ENCODE measurements at places on chromosomes 13 and 19.

GRCh38 chr13:107034236-107034872 is 466.4 kb upstream of the ARGLU1 start:
- DNase-seq: no peak

- DNase-seq: peak; percentile 42
Observed at GRCh38 chr13:26529441-26529840, 28.0 kb upstream of the WASF3 start.

DNA sequence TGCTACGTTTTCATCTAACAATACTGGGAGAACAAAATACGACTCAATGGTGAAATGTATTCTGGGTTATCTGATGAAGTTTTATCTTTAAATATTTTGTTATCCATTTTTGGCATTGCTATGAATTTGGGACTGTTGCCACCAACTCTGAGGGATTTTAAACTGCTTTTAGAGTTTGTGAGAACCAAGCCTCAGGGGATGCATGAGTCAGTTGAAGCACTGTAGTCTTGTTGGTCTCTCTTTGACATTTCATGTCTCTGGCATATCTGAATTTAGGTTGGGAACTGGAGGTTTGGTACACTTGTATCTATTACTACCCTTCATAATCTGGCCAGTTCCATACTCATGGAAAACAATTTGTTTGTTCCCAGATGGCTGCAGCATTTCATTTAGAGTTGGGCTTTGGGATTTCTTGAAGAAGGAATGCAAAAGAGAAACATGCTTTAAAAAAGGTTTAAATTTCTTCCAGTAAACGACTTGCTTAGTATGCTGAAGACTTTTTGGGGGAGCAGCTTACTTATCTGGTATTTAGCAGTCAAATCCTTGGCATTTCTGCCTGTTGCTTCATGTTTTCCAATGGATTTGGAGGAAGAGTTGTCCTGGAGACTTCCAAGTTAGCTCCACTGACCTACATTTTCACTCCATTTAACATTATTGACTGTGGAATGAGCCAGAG is 28.9 kb downstream of the ARHGEF7 start:
- DNase-seq: no peak

DNA sequence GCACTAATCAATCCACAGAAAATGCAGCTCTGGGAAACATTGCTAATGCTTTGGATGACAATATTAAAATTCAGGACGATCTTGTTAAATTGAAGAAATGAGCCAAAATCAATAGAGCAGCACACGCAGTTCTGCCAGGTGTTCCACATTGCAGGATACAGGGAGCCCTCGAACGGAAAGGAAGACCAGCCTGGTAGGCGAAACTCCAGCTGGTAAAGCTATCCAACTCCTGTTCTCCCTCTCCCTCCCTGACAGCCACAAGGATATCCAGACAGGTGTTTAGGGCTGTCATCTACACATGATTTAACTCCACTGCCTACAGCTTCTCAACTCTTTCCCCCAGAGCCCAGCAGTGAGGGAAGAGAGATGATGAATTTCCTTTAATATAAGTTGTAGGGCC is 67.7 kb downstream of the EPSTI1 start:
- DNase-seq: no peak

DNA sequence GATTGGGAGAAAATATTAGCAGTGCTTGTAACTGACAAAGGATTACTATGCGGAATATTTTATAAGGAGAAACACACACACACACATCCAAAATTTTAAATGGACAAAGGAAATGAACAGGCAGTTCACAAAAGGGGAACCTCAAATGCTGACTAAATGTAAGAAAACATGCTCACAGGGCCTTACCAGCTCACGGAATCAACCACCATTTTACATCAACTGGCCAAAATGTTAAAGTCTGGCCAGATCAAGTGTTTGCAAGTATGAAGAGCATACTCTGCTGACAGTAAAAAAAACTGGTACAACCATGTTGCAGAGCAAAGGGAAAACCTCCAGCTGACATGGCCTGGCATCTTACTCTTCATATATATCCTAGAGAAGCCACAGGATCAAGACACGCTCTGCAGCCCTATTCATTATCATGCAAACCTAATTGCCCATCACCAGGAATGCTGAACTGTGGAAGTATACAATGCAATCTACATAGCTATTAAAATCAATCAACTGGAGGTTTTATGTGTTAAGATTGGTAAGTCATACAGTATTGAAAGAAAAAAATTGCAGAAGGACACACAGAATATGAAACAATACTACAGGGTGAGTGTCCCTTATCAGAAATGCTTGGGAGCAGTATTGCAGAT is 124.4 kb downstream of the RNF17 start:
- no peak for DNase-seq

DNA sequence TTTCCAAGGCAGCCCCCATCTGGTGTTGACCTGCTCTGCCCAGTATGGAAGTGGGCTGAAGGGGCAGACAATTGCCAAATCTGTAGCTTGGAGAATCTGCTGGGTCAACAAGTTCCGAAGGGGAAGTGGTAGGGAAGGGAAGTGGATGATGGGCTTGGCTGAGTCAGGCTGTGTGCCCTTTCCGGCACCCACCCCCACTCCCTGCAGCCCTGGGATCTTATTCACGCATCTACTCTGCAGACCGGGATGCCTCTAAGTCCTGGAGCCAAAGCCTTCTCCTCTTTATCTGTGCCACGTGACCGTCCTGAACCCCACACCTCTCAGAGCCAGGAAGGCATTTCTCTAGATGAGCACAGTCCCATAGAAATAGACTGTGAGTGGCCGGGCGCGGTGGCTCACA is 7.5 kb upstream of the C5AR2 start:
- DNase-seq: no peak

- no peak for DNase-seq
Observed at GRCh38 chr19:5743630-5744029, 23.2 kb downstream of the CATSPERD start.

- peak; percentile 67 for DNase-seq
Observed at GRCh38 chr13:28181413-28181812, 43.1 kb downstream of the PAN3 start.

GRCh38 chr19:33640773-33641172 is 19.0 kb downstream of the CHST8 start:
- DNase-seq: no peak

DNA sequence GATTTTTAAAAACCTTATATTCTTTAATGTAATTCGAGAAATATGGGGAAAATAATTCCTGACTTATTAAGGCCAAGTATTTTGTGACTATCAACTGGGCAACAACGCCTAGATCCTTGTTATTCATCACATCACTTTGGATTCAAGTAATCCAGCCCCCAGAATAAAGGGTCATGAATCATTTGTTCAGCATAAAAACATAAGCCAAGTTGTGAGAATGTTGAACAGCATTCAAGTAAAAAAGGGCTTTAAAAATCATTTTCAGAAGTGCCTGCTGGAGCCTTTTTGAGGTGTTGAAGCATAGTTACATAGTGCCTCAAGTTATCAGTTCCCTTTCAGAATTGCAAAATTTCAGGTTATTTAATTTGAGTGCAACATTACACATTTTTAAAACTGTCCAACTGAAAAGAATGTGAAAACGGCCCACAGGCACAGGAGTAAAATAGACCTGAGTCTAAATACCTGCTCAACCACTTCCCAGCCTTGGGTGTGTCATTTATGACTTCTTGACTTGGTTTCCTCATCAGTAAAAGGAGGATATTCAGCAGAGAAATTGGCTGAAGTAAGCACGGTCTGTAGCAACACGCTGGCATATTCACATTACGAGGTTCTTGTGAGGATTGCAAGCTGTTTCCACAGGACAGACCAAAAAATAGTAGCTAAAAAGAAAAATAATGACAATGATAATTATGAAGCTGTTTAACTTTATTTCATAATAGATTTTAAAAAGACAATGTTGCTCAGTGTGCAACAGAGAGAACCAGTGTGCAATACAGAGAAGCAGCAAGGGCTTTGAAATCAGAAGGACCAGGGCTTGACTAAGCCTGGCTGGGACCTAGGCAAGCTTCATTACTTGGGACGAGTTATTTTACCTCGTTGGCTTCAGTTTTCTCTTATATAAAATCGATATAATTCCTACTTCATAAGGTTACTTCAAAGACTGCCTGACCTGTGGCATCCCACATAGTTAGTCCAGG is 56.6 kb downstream of the MBNL2 start:
- no peak for DNase-seq

- peak; percentile 97 for DNase-seq
Observed at GRCh38 chr19:6279931-6280591, at the start of gene MLLT1. Gene MLLT1 (minus strand): TSS chr19:6279975. CDS start chr19:6279784, 191 bp downstream.

- DNase-seq: peak; percentile 44
Observed at GRCh38 chr13:38819053-38819452, 132.2 kb downstream of the FREM2 start.

GRCh38 chr19:38143847-38144246 is 80.2 kb downstream of the DPF1 start:
- DNase-seq: no peak

- DNase-seq: no peak
Observed at GRCh38 chr19:35447606-35448469, at the start of gene FFAR2. Gene FFAR2 (plus strand): TSS chr19:35448257. CDS start chr19:35449715, 1,458 bp downstream.

- DNase-seq: peak; percentile 51
Observed at GRCh38 chr19:7970716-7971448, 27.4 kb upstream of the TIMM44 start.

DNA sequence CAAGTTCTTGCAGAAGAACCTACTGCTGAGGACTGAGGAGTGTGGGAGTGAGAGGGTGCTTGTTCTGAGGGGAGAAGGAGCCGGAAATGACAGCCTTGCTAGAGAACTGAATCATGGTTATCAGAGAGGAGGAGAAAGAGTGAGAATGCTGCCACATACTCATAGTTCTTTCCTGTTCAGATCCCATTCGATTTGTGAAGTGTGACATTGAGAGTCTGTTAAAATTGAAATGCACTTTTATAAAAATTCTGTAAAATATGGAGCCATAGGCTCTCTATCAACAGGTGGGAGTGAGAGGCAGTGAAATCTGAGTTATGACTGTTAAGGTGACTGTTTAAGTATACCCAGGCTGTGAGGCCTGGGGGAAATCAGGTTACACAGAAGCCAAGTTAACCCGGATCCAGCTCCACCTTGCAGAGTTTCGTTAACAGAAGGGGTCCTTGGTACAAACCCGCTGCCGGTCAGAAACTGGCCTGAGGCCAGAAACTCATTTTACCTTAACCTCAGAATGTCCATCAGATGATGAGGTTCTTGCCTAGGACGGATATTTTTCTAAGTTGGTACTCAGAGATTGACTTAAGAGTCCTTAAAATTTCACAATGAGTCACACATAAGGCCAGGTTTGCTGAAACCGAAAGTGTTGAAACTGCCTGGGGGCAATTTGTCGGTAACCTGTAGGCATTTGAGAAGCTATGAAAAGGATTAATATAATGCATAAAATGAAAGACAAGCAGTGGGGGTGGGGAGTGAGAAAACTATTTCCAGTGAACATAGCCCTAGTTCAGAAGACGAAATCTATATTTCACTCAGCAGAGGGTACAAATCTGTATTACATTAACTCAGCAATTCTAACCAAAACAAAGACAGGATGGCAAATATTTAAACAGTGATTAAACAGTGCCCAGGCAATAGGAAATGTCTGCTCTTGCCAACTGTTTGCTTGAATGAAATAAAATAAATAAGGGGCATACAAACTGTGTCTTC is 350.5 kb downstream of the KCNRG start:
- peak; percentile 90 for DNase-seq

DNA sequence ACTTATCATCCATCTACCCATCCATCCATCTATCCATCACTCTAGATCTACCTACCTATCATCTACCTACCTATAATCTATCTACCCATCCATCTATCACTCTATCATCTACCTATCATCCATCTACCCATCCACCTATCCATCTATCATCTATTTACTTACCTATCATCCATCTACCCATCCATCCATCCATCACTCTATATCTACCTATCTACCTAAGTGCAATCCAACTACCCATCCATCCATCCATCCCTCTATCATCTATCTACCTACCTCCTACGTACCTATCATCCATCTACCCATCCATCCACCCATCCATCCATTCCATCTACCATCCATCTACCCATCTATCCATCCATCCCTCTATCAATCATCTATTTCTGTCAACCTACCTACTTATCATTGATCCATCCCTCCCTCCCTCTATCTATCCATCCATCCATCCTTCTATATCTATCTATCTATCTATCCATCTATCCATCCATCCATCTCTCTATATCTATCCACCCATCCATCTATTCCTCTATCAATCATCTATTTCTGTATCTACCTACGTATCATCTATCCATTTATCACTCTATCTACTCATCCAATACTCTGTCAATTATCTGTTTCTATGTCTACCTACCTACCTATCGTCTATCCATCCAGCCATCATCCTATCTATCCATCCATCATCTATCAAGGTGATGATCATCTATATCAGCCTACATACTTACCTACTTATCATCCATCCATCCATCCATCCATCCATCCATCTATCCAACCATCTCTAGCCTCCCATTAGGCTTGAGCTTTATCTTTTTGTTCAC is 49.1 kb downstream of the CEBPG start:
- DNase-seq: no peak

DNA sequence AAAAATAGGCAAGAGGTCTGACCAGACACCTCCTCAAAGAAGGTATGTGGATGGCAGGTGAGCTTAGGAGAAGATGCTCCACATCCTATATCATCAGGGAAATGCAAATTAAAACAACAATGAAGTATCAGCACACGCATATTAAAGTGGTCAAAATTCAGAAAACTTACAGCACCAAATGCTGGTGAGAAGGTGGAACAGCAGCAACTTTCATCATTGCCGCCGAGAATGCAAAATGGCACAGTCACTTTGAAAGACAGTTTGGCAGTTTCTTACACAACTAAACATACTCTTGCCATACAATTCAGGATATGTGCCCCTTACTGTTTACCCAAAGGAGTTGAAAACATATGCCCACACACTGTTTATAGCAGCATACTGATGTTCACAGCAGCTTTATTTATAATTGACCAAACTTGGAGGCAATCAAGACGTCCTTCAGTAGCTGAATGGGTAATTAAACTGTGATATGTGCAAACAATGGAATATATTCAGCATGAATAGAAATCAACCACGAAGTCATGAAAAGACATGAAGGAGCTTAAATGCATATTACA is 22.5 kb downstream of the OR10H4 start:
- DNase-seq: no peak

DNA sequence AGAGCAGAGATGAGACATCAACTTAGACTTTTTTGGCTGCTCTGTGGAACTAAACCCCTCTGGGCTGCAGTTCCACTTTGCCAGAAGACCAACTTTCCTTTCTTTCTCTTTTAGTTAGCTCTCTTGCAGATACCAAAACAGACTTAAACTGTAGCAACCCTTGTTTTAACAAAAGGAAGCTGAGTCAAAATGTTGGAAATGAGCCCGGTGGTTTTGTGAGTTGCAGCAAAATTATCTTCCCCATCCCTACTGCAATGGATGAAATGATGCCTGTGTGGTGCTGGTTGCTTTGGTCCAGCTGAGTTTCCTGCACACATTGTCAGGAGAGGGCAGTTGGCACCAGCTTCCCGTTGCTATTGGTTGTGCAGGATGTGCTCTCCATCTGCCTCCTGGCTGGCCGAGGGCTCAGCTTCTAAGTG is 115.3 kb downstream of the LRCH1 start:
- peak; percentile 60 for DNase-seq

GRCh38 chr19:9839415-9839814 is 4.3 kb downstream of the PIN1 start:
- DNase-seq: no peak

- peak; percentile 20 for DNase-seq
Observed at GRCh38 chr13:89432997-89433396, 1761.8 kb downstream of the SLITRK5 start.

GRCh38 chr13:23965346-23965745 is 68.0 kb upstream of the C1QTNF9B start:
- no peak for DNase-seq

GRCh38 chr13:66414066-66414800 is 815.9 kb downstream of the PCDH9 start:
- DNase-seq: no peak

Data from kidney tubule cell (primary cell).